MM.1S (cell line): ENCODE measurements at places on chromosomes 3 and 15.

DNA sequence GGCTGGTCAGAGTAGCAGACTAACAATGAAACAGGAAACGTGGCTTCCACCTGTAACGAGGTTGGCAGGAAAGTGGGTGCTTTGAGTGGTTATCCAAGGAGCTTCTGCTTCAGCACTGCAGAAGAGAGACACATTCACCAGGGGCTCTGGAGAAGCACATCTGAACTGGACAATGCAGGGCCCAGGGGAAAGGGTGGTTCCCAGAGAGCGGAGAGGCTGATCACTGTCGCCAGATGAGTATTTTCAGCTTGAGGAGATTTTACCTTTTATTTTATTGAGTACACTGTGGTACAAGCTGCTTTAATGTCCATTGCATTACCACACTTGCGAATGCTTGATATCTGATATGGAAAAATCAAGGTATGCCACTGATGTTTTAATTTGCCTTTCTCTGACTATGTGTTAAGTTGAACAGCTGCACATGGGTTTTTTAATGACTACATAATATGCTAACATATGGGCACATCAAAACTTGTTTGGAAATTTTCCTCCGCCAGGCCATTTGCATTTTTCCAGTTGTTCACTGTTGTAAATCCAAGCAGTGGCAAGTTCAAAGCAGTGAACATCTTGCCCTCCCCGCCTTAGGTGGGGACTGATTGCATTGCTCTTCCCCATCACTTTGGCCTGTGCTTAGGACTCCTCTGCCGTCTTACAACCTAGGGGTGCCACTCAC lies 52.1 kb downstream of the LRTM1 start:
- no peak for DNase-seq

GRCh38 chr3:95442766-95443165 lies 1371.6 kb upstream of the EPHA6 start:
- no peak for DNase-seq

DNA sequence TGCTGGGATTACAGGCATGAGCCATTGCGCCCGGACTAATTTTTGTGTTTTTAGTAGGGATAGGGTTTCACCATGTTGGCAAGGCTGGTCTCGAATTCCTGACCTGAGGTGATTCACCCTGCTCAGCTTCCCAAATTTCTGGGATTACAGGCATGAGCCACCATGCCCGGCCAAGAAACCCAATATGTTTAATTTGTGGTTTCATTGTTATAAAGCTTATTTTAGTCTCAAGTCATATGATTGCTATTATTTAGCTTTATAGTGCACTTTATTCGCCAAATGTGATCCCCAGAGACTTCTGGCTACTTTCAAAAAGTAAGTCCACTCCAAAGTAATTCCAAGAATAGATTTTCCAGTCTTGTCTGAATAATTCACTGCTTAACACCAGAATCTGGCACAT lies 19.3 kb upstream of the SLC4A7 start:
- no peak for DNase-seq

GRCh38 chr15:89783861-89784685 lies 7.9 kb downstream of the MESP2 start:
- DNase-seq = no peak

DNA sequence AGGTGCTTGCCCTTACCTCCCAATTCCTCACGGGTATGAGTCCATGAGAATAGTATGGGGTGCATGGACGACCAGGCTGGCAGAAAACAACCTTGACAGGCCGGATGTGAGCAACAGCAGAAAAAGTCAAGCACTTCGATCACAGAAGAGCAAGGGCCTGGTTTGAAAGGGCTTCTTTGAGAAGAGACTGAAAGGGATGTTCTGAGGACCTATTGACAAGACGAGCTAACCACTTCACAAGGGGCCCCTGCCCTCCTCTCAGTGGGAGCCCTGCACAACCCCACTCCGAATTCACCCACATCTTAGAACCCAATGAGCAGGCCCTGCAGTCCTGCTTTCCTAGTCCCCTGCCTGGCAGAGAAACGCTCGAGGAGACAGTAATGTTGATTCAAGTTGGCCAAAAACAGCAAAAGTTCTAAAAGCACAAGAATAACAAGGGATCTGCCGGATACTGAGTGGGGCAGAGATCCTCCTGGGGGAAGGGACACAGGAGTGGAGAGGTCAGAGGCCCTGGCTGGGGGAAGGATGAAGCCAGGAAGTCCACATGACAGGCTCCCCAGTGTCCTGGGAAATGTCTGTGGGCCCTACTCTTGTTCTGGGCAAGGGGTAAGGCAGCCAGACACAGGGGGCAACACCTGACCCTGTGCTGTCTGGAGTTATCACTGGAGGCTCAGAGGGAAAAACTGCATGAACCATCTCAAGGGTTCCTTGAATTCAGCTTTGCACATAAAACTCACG lies 14.8 kb upstream of the CX3CR1 start:
- DNase-seq = no peak

DNA sequence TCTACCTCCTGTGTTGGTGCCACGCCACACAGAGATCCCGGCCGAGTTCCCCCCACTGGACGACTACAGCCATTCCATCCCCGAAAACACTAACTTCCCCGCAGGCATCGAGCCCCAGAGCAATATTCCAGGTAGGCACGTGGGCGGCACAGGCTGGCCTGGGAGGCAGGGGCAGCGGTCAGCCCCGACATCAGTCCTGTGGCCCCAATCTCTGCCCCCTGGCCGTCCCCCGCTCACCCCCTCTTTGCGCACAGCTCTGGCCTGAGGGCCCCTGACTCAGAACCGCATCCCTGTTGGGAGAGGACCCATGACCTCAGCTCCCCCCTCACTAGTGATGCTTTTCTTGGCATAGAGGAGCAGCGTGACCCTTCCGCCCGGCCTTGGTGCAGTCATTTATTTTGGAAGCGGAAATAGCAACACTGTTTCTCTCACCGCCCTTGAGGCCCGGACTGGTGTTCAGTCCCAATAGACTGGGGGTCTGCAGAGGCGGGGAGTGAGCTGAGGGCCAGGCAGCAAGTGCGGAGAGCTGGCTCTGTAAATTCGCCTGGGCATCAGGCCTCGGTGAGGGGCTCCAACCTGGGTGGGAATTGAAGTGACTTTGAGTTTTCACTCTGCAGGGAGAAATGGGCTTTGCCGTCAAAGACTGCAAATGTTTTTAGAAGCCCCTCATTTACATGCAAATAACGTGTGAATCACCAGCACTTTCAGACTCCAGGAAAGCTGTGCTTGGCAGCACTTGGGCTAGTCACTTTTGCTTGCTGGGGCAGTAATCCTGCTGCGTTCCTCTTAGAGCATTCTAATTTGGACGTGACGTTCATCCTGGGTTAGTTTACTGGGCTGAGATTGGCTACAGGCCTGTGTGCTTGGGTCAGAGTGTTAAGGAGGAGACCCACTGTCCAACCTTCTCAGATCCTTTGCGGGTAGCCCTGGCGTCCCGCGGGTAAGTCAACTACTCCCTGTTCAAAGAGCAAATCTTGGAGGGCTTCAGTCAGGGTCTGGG lies 88.9 kb downstream of the AAGAB start:
- DNase-seq = no peak

DNA sequence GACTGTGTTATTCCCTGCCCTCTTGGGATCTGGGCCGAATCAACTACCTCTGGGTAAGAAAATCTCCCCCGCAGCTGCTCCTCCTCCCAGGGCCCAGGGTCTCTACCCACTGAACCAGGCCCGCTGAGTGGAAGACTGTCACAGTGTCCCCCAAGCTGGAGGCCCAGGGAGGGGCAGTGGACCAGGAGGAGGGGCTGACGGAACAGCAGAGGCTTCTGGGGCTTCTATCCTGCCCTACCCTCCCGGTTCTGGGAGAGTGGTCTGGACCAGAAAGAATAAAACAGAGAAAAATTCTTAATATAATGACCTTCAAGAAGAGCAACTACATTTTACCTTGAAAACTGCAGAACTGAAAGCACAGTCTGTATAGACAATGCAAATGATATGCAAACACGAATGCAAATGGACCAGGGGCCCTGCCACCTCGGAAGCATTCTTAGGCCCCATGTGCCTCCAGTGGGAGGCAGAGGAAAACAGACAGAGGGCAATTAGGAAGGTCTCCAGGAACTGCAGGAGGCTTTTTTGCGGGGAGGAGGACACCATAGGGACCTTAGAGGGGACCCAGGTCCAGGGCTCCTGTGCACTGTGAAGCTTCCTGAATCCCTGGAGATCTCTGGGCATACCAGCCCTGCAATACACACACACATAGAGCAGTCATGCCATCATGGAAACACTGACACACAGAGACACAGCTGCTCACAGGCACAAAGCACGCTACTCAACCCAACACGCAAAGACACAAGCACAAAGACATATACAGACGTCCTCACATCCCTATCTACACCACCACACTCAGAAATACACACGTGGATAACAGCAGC lies 12.3 kb downstream of the MEGF11 start:
- DNase-seq = no peak

GRCh38 chr3:154972951-154973350 lies 107.2 kb upstream of the MME start:
- peak; percentile 27 for DNase-seq
